ENCODE measurements at places on chromosomes 4 and X.

DNA sequence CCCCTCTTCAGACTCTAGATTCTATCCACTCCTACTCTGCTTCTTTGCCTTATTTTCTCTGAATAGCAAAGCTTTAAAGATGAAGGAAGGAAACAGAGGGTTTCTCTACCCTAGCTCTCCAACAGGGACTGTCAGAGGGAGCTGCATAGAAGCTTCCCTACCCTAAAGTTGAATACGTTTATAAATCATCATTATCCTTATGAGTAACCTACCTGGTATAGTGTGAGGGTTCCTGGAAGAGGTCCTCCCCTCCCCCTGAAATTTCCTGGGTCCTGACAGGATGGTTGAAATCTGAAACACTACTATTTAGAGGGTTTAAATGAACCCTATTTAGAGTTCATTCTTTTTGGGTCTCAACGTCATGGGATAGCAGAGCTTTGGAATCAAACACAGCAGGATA lies 187.0 kb upstream of the RBPJ start:
- no peak for DNase-seq

GRCh38 chr4:153485860-153486259 lies 19.7 kb downstream of the TMEM131L start:
- DNase-seq: no peak

DNA sequence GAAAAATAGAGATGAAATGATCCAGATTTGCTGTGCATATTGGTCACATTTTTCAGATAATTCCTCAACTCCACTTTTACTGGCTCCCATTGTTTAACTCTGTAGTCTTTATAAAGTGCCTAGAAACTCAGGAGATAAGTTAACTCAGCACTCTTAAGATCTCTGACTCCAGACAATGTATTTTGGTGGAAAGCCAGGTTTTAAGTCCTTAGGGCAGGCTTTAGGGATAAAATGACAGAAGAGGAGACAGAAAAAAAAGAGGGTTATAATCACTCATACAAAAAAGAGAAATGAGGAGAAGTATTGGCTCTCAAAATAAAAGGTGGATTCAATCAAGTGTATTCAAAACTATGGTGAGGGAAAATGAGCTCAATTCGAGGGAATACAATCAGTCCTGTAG lies 674.8 kb upstream of the INTU start:
- no peak for DNase-seq

DNA sequence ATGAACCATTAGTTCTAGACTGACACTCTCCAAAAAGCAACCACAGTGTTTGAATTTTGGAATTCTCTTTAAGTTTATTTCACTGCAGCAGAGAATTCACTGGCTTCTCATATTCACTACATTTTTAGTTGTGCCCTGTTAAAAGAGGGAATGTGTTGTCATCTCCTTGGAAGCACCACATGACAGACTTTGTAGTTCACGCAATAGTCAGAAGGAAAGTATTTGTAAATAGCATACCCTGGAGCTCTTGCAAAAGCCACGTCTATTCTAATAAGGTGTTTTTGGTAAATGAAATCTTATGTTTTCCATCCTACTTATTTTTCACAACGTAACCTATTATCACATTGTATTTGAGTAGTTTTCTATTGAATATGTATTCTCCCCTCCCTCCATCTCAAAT lies 25.8 kb downstream of the DOCK11 start:
- DNase-seq: no peak

DNA sequence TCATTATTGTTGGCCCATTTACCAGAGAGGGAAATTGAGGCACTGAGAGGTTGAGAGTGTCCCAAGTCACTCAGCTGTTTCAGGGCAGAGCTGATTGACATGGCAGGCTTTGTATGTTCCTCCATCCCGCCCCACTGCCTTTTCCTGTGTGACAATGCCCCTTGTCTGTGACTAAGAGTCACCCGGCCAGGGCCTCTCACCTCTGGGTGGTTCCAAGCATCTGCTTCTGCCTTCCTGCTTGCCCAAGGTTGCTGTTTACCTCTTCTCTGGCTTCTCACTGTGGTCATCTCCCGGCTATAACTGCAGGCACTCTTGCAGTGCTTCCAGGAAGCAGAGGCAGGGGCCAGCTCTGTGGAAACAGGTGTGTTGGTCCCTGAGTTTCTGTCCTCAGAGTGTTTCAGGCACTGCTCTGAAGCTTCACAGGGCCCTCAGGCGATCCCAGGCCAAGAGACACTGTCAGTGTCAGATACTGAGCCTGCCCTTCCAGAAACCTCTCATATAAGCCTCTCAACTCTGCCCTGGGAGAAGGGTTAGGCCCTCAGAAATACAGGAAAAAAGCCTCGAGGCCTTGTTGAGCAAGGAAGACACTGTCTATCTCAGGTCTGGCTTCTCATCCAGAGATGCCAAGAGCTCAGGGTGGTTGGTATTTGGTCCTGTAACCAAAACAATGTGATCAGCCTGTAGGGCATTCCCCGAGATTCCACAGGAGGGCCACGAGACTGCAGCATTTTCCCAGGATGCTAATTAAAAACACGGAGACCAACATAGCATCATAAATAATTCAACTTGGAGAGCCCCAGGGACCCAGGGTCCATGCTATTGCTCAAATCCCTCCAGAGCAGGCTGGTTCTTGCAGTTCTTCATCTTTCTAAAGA lies 42.0 kb upstream of the PROM1 start:
- peak; percentile 10 for DNase-seq

DNA sequence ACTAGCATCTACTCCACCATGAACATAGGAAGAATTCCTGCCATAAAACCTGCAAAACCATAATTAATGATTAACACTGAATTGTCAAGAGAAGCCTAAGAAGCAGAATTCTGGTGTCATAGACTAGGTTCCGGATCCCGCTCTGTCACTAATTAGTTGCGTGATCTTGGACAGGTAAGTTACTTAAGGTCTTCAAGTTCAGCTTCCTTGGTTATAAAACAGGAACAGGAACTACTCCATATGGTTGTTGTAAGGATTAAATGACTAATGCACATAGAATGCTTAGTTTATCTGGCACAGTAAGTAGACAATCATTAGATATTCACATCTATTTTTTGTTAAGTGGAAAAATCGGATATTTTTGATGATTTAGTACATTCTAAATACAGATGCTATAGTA lies 14.3 kb downstream of the G3BP2 start:
- DNase-seq: no peak

- no peak for DNase-seq
Observed at GRCh38 chr4:154441124-154441523, 50.5 kb downstream of the DCHS2 start.

DNA sequence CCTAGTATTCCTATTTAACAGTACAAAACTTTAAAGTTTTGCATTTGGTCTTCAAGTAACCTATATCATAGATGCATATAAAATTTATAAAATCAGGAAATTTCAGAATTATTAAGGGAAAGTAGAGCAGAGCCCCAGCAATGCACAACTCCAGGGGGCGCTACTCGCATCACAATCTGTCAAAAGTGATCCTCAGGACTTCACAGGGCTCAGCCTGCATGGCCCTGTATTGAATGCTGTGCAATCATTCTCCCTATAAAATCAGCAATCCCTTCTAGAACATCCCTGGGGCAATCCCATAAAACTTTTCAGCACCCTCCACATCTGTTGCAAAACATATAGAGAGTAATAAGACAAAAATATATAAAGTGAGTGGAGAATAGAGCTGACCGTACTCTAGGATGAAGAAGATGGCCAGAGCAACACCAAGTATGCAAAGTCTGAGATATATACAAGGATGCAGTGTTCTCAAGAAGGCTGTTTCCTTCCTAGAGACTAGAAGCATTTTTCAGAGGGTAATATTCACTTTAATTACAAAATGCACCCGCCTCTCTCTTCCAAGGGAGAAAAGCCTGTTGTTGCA lies 12.5 kb upstream of the PPARGC1A start:
- DNase-seq: no peak

DNA sequence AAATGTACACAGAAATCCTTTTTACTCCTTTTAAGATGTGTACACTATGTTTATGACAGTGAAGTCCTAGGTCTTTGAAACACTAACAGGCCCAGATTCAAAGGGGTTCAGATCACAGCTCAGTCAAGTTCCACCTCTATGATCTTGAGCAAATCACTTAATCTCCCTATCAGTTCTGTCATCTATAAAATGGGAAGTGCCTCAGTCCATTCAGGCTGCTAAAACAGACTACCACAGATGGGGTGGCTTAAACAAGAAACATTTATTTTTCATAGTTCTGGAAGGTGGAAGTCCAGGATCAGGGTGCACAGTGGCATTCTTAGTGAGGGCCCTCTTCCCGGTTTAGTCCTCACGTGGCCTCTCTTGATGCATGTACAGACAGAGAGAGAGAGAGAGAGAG lies 117.1 kb downstream of the CORIN start:
- no peak for DNase-seq

GRCh38 chrX:118562582-118563164 lies 67.1 kb downstream of the DOCK11 start:
- DNase-seq: no peak

Measured in T-helper 1 cell (primary cell).